ENCODE measurements at places on chromosomes 6 and 20.

- DNase-seq, result peak; percentile 85
These were observed 1.7 kb downstream of the NUDT3 start for GRCh38 chr6:34390531-34391472.

- no peak for DNase-seq
These were observed 19.3 kb downstream of the ADAT2 start for GRCh38 chr6:143431226-143431625.

- no peak for DNase-seq
These were observed 47.4 kb downstream of the ADNP start for GRCh38 chr20:50883856-50884255.

GRCh38 chr6:136067731-136068341, 182.3 kb downstream of the MTFR2 start:
- DNase-seq, result peak; percentile 78

GRCh38 chr6:163554663-163555062, 140.1 kb downstream of the QKI start:
- DNase-seq, result peak; percentile 66

DNA sequence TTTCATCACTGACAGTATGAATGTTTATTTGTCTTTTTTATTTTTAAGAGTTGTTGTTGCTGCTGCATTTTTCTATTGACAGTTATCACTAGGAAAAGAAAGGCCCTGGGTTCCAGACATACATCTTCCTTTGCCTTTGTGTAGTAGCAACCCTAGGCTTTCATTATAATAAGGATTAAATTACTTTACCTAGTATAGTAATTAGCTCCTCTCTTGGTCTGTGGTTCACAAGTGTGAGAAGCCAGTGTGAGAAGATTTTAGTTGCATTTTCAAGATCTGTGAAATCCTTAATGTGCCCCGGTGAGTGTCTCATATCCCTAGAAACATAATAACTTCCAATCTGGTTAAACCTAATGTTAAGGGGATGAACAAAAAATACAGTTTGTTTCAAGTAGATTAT, 799.3 kb upstream of the MAP3K7 start:
- no peak for DNase-seq

DNA sequence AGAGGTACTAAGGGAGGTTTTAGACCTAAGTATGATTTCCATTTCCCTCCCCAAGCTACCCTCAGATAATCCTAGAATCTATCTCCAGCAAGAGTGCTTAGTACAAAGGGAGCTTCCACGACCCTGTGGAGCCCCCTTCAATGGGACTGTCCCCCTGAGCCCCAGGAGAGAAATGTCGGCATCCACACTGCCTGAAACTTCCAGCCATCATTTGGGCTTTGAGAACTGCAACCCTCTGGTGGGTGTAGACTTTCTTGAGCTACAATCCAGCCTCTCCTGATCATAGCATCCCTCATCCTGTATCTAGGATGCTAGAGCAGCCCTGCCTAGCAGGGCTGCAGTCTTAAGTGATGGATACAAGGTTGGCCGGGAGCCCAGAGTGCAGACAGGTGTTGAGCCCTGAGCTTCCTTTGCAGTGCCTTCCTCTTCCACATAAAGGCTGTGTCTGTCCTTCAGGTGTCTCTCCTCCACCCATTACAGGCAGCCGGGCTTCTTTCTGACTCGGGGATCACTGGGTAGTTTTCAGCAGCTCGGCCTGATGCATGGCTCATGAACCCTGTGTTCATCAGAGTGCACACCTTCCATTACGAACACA, 424.5 kb downstream of the PREX1 start:
- DNase-seq, result no peak

- no peak for DNase-seq
These were observed 359.5 kb upstream of the FLRT3 start for GRCh38 chr20:14696937-14697336.

- no peak for DNase-seq
These were observed 320.1 kb downstream of the TAF4 start for GRCh38 chr20:61745397-61746146.

GRCh38 chr6:129889580-129889979, 28.5 kb upstream of the TMEM244 start:
- peak; percentile 82 for DNase-seq

GRCh38 chr6:73011945-73012344, 213.4 kb downstream of the KHDC1L start:
- DNase-seq, result no peak

DNA sequence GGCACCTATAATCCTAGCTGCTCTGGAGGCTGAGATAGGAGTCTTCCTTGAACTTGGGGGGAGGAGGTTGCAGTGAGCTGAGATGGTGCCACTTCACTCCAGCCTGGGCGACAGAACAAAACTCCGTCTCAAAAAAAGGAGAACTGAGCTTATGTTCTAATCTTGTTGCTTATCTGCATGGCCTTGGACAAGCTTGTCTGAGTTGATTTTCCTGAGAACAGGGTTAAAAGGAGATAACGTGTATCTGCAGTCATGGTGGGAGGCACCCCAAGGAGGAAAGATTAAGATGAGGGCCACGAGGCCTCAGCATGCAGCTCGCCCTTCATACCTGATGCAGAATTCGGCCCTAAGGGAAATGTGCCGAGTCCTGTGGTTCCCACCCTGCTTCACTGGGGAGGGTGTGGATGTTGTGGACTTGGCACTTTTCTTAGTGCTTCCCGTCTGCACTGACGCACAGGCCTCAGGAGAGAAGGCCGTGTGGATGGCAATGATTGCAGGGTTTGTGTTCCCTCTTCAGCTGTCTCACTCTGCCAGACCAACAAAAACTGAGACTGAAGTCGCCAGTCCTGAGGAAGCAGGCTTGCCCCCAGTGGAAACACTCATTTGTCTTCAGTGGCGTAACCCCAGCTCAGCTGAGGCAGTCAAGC, 56.3 kb downstream of the EZR start:
- no peak for DNase-seq

- no peak for DNase-seq
These were observed 582.3 kb upstream of the GJE1 start for GRCh38 chr6:141550471-141550870.

DNA sequence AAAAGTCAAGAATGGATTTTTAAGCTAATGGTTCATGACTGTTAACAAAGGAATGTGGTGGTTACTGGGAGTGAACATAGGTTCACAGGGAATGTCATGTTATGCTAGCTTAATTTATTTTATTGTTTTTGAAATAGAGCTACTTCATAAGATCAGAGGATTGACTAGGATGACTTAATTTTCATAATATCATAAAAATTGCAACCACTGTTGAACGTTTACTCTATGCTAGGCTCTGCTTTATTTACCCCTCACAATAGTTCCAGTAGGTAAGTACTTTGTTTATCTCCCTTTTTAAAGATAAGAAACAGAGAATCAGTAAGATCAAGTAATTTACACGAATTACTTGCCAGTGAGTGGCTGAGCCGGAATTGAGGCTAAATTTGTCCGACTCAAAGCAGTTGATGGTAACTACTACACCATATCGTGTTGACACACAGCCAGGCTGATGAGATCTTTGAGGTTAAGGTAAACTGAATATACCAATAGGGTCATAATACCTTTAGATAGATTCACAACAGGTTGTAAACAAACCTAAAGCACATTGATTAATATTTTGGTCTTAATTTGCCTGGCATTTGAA, 194.6 kb upstream of the CITED2 start:
- DNase-seq, result peak; percentile 59

DNA sequence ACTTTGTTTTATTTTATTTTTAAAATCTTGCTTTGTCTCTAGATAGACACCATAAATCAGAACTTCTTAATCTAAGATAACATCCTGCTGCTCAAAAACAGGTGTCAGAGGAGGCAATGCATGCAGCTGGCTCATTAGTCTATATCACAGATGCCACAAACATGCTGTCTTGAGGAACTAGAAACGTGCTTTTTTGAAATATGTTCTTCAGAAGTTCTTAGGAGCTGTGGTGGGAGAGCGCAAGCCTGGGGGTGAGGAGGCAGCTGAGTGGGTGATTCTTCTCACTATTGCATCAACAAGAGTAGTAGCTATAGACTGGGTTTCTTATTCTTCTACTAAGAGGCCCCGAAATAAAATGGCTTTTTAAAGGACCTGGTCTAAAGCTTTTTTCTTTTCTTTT, 23.4 kb downstream of the IL22RA2 start:
- DNase-seq, result no peak

DNA sequence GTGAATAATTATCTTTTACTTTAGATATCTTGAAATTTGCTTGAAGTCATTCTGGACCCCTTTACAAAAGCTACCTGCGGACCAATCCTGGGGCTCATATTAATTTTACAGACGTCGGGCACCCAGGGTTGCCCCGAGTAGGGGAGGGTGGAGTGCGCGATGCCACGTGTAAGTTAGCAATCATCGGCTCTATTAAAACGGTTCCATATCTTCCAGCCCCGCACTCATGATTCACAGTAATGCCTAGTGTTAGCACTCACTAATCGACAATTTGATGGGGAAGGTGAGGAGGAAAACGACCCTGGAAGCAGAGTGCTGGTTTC, 34.9 kb upstream of the TCF21 start:
- DNase-seq, result no peak

DNA sequence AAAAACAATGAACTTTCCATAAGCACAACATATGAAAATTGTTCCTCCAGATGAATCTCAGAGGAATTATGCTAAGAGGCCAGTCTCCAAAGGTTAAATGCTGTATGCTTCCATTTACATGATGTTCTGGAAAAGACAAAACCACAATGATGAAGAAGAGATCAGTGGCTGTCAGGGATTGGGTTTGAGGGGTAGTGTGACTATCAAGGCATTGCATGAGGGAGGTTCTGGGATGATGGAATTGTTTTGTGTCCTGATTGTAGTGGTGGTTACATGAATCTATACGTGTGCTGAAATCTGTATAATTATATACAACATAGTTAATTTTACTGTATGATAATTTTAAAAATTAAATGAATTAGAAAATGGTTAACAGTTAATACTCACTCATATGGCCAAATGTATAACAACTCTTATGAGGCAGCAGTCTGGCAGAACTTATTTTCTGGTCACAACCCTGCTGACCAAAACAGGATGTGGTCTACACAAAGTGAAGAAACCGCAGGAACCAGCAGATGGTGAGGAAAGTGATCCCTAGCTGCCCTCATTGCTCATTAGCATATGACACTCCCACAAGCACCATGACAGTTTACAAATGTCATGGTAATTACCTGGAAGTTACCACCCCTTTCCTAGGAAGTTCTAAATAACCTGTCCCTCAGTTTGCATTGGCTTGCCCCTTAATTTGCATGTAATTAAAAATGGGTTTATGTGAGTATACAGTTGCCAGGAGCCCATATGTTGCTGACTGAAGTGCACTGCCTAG, 31.9 kb downstream of the NSFL1C start:
- DNase-seq, result peak; percentile 83

DNA sequence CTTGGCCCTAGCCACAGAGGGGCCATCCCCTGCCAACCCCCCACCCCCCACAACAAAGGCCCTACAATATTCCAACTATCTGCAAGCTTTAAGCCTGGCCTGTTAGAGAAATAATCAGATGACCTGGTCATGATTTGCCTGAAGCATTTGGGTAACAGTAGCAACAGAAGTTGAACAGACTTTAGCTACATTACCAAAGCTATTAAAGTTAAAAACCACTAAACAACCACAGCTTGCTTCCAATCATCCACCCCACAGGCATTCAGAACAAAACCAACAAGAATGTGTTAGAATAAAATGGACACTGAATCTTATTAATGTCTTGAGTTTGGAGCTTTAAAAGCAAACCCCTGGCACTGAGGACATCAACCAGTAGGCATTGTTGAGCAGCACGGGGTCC, 250.9 kb downstream of the LRFN2 start:
- DNase-seq, result no peak

DNA sequence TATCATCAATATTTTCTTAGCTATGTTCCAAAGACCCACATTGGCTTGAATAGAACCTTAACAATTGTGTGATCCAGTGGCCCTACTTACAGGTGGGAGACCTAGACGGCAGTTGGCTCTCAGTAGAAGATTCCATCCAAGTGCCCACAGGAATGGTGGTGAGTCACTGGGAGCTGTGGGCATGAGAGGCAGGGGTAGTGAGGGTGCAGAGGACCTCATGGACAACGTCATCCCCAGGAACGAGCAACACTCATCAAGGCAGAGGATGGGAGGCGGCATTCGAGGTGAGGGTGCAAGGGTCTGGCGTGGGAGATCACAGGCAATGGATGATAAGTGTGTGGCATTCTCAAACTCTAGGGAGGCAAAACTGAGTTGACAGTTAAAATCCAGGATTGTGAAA, 17.5 kb upstream of the SPO11 start:
- DNase-seq, result no peak

- peak; percentile 67 for DNase-seq
These were observed 34.9 kb downstream of the ELOVL5 start for GRCh38 chr6:53313784-53314400.

- no peak for DNase-seq
These were observed 57.7 kb downstream of the PPP1R16B start for GRCh38 chr20:38863024-38863851.

DNA sequence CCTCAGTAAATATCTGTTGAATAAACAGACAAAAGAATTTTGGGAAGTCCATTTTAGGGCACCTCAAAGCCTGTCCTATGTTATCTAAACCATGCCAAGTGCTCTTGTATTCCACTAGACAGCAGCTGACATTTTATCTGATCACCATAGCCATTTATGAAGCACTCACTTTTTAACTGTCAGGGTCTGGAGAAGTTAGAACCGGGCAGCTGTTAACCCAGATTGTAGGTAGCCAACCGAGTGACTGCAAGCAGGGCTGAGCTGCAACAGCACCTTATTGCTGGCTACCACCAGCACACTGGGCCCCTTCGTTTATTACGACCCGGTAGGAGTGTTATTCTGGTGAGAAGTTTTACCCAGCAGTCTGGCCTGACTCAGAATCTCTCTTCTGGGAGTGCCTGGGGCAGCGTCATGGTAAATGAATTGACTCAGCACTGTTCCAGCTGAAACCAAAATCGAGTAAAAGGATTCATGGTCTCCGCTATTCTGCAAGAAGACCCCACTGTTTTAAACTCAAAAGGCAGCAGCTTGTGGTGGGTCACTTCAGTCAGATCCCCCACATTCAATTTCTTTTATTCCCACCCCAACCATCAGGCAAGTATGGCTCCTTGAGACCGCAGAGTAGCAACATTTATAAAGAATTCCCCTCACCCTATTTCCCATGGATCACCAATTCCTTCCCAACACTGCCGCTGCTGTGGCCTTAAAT, 1.7 kb downstream of the UBE2V1 start:
- DNase-seq, result peak; percentile 64

DNA sequence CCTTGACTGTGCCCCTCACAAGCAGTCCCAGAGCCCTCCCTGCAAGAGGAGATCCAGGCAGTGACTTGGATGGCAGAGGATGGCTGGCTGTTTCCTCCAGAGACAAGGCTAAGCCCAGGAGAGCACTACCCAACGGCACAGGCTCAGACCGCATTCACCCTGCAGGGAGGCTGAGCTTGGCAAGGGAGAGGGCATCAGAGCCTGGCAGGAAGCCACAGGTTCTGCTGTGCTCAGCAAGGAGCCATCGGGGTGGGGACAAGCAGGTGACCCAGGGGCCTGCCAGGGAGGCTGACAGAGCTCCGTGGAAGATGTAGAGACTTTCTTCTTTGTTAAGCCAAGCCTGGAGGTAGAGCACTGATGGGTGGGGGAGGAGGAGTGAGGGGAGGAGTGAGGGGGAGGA, 159.2 kb upstream of the CST7 start:
- DNase-seq, result no peak

Measured in MCF 10A (cell line).